Caudate nucleus (tissue), 63 donors: ENCODE measurements at places on chromosomes 1 and 21.

- DNase-seq = no peak
Measured at GRCh38 chr1:16903054-16903453, 7.3 kb downstream of the RNU1-2 start.

GRCh38 chr1:94621395-94621794 lies 79.8 kb upstream of the F3 start:
- no peak for DNase-seq

DNA sequence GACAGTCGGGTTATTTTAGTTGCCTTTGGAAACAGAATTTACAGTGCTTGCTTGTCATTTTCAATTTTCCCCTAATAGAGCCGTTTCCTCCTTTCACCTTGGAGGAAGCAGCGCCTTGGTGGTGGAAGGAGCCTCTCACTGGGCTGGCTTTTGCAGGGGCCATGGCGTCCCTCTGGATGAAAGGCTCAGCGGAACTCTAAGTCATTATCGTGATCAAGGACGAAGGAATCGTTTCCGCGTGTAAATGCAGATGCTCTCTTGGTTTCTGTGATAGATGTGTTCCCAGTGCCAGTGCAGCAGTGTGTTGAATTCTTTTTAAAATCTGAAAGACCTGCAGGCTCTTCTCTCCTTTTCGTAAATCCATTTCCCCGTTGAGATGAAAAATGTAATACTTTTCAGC lies 126.2 kb upstream of the LMO4 start:
- no peak for DNase-seq

GRCh38 chr1:237961754-237962153 lies 71.0 kb upstream of the ZP4 start:
- no peak for DNase-seq

DNA sequence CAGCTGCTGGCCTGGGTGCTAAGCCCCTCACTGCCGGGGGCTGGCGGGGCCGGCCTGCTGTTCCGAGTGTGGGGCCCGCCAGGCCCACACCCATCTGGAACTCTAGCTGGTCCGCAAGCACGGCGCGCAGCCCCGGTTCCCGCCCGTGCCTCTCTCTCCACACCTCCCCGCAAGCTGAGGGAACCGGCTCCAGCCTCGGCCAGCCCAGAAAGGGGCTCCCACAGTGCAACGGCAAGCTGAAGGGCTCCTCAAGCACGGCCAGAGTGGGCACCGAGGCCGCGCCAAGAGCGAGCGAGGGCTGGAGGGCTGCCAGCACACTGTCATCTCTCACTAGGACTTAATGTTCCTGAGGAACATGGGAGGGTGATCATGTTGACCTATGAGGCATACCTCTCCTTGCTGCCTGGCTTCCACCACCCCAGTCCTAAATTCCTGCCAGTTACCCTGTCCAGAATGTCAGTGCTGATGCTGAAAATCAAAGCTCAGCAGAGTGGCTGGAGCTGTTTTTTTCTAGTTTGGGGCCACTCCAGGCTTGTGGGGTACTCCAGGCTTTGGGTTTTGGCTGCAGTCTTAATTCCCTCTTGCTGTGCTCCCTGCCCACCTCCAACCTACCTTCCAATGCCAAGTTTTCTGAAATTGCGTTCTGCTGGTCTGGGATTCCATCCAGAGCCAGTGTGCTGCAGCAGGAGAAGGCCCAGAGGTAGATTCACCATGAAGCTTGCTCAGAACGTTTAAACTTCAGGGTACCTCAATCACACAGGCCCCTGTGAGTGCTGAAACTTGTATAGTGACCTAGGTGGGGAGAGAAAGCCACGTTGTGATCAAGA lies 44.2 kb upstream of the LPGAT1 start:
- no peak for DNase-seq

- no peak for DNase-seq
Measured at GRCh38 chr1:86436041-86436440, 12.1 kb downstream of the CLCA2 start.

- no peak for DNase-seq
Measured at GRCh38 chr1:208924928-208925327, 658.6 kb upstream of the CAMK1G start.

GRCh38 chr21:34020005-34020847 lies 53.2 kb upstream of the MRPS6 start:
- no peak for DNase-seq

GRCh38 chr1:61079296-61079897 lies 3.0 kb upstream of the NFIA start:
- no peak for DNase-seq

DNA sequence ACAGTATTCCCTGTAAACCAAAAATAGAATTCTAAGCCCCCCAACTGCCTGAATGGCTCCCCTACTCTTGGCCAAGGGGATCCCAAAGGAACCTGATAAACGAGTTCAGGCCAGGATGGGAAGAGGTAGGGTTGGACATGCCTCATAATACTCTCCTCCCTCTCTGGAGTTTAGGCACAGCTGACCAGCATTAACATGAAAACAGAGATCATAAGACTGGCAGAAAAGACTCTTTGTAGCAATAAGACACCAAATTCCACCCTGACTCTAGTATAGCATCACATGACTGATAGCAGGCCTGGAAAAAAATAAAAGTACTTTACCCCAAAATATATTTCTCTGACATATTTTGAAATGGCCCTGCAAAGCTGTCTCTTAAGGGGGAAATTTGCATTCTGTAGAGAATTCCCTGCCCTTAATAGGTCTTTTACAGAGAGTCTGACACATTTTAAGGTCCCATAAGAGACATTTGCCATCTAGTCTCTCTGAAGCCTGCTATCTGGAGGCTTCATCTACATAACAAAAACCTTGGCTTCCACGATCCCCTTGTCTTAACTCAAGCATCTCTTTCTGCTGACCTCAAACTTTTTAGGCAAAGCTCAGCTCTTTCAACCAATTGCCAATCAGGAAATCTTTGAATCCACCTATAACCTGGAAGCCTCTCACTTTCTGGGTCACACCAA lies 55.9 kb downstream of the SIK1 start:
- no peak for DNase-seq
